ENCODE measurements at places on chromosomes 3 and 15.

DNA sequence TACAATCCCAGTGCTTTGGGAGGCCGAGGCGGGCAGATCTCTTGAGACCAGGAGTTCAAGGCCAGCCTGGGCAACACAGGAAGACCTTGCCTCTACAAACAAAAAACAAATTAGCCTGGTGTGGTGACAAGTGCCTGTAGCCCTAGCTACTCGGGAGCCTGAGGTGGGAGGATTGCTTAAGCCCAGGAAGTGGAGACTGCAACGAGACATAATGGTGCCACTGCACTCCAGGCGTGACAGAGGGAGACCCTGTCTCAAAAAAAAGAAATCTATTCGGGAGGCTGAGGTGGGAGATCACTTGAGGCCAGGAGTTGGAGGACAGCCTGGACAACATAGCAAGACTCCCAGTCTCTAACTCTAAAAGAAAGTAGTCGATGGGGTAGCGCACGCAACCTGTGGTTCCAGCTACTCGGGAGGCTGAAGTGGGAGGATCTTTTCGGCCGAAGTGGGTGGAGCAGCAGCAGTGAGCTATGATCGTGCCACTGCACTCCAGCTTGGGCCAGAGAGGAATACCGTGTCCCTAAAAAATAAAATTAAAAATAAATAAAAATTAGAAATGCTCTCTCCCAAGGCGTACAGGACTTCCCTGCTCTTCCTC is 775 bp downstream of the C3orf33 start:
- DNase-seq = no peak

DNA sequence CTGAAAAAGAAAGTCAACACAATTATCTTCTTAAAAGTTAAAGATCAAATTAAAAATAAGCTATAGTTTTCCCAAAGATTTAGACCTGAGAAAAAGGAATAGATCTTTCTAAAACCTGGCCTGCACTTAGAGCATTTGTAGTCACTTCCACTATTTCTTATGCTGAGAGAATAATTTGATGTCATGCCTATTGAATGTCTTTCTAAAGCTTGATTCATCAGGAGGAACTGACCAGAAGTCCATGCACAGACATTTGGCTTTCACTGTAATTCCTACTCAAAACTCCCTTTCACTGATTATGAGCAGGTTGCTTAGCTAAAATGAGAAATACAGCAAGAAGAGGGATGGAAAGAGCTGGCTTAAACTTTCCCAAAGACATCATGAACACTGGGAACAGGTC is 4.3 kb downstream of the GREM1 start:
- DNase-seq = no peak

GRCh38 chr3:99885085-99885484 is 67.4 kb downstream of the CMSS1 start:
- no peak for DNase-seq

- DNase-seq = no peak
Observed at GRCh38 chr3:7562892-7563291, 702.0 kb downstream of the GRM7 start.

- no peak for DNase-seq
Observed at GRCh38 chr3:184739594-184740505, 28.0 kb upstream of the MAGEF1 start.

DNA sequence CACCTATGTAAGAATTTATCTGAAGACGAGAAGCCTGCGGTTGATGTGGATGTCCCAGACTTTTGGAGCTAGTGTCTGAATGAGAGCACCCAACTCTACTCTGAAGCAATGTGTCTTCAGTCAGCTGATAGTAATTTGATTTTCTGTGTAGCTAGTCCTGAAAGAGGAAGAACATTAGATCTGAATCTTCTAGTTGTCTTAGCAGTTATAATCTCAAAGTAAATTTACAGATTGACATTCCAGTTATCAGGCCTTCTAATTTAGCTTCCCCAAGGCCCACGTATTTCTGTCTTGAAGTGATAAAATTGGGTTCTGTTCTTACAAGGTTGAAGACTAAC is 1.5 kb downstream of the TCAIM start:
- DNase-seq = no peak

GRCh38 chr3:143056372-143056771 is 55.0 kb downstream of the U2SURP start:
- no peak for DNase-seq

DNA sequence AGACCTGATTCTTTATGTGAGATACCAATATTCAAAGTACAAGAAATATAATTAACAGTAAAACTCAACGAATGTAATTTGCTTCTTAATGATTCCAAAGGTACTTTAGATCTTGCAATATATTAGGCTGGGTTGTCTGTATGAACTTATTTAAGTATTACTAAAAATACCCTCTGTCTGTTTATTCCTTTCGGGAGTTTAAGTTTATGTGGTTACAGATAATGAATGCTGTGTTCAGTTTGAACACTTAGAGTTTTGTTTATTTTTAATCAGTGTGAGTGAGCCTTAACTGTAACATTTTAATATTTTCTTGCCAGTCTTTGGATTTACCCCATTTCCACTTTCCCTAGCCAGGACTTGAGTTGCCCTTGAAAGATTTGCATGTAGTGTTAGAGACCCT is 3.5 kb downstream of the PDE8A start:
- no peak for DNase-seq

- DNase-seq = no peak
Observed at GRCh38 chr15:61175024-61175423, 54.1 kb downstream of the RORA start.

DNA sequence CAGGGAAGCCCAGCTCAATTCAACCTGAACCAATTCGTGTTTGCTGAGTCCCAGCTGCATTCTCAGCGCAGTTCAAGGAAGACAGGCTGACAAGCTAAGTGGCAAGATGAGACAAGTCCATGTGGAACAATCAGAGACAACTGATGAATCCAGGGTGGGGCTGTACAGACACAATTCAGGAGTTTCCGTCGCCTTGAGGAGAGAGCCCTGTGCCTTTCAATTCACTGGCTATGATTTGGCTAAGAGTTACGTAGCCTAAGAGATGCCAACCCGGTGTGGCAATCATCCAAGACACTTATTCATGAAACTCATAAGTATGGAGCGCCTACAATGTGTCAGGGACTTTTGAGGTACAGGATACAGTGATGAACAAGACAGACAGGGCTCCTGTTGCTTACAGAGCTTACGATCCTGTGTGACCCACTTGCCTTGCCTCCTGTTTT is 15.5 kb upstream of the ZBED2 start:
- DNase-seq = no peak

DNA sequence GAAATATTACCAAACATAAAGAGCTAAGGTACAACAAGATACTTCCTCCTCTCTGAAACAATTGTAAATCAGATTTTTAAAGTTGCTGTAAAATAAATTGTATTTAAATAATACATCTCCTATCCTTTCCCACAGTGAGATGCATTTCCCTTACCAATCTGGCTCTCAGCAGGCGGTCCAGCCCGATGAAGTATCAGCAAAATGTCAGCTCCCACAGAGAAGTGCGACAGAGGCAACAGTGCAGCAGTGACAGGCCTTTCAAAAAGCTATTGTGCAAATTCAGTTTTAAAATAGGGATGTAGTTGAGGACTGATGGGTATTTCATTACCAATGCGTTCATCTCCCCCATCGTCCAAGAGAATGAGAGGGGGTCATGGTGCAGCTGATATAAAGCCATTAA is 733.2 kb upstream of the GOLIM4 start:
- no peak for DNase-seq

DNA sequence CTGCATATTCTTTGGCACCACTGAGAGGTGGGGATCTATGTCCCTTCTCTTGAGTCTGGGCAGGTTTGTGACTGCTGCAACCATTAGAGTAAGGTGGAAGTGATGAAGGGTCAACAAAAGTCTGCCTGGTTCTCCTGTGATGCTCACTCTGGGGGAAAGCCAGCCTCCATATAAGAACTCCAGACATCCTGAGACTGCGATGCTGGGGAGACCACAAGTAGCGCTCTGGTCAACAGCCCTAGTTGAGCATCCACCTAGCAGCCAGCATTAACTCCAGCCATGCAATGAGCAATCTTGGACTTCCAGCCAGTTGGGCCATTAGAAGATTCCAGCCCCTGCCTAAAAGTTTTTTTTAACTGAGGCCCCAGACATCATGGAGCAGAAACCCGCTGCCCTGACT is 62.8 kb downstream of the SCN11A start:
- no peak for DNase-seq

- no peak for DNase-seq
Observed at GRCh38 chr3:128267541-128267940, 114.3 kb downstream of the EEFSEC start.

Measured in nucleus accumbens (tissue), 56 donors.